ENCODE measurements at places on chromosomes 16 and 17.

DNA sequence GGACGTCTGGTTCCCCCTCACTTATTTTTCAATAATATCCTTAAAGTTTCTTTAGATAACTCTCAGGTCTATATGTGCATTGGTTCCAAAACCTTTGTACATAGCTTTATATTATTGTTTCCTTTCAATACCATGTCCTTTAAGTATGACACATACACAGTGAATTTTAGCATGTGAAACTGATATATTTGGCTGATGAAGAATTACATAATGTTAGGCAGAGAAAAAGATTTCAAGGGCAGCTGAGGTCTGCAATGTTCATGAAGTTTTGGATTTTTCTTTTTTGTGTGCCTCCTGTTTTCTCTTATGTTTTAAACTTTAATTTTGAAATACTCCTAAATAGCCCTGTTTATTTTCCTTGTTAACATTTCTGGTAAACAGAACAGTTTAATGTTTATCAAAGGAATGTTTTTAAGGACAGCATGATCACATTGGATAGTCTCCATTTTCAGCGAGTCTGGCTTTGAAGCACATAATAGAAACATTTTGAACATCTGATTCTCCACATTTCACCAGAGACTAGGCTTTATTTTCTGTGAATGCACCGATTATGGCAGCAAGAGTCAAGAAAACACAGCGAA is 32.9 kb upstream of the FBXO47 start:
- no peak for DNase-seq

DNA sequence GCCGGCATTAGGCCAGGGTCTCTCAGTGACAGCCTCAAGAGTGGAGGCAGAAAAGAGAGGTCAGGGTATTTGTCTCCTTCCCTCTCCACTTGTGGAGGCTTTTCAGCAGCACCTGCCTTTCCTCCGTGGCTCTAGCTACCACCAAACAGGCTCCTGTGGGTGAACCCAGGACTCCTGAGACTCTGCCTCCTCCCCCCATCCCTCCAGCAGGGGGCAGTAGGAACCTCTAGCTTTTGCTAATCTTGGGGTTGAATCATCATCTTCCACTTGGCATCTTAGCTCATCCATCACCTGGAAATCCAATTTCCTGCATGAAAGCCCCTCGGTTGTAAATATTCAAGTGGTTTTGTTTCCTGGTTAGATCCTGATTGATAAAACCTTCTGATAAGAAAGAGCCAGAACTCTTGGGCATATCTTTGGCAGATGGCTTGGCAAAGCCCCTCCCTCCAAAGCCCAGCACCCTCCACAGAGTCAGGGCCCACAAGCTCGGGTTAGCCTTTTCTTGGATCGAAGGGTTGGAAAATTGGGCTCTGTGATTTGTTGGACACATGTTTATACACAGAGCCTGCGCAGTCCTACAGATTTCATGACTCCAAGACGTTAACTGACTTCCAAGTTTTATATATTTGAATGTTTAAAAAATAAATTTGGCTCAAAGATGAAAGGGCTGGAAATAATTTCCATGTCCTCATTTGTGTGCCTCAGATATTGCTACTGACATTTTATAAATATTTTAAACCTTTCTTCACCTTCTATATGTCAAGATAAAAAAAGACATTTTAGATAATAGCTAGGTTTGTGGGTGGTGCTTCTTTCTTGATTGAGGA is 322.1 kb downstream of the MAP2K4 start:
- no peak for DNase-seq

DNA sequence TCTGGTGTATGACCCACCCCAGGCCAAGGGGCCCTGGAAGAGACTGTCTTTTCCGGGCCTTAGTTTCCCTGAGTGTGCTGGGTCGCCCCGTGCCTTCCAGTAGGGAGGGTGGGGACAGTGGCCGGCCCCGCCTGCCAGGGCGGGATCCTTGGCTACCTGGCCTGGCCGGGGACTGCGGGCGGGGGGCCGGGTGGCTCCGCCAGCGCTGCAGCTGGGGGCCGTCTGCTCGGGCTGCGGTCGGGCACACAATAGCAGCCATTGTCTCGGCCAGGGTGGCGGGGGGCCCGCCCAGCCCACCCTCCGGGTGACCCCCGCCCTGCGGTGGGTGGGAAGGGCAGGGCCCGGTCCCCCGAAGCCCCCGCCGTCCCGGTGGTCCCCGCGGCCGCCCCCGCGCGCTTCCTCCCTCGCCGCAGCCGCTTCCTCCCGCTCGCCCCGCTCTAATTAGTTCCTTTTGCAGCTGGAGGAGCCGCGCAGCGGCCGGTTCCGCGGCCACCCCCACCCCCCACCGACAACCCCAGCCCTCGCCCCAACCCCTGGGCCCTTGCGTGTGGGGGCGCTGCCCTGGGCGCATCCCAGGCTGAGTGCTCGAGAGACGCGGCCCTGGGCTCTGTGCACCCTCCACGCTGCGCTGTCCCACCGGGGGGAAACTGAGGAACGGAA is 11.6 kb downstream of the GLIS2 start:
- DNase-seq, result no peak

DNA sequence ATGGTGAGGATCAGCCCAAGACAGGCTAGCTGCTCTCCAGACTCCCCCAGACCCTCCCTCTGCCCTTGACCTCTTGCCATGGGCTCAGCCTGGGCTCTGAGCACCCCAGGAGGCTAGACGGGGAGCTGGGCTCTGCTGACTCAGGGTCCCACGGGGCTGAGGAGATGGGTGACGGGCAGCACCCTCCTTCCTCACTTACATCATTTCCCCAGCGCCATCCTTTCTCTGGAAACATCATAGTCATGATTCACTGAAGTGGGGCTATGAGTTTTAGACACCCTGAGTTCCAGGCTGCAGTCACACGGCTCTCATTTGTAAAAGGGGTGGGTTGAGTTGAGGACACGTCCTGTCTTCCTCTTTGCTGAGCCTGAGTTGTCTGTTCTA is 3.0 kb upstream of the ITGAX start:
- no peak for DNase-seq

DNA sequence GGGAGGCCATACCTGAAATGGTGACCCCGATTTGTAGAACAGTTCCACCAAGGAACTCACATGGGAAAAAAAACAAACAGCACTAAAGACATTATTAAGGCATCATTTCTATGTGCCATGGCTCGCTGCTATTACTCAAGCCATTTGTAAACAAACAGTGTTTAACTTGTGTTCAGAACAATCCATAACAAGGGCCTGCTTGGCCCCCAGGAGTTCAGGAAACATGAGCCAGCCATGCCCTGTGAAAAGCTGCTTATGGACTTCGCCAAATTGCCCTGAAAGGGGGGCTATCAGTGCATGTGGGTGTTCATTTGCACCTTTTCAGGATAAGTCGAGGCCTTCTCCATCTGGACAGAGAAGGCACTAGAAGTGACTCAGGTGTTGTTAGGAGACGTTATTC is 8.0 kb downstream of the POLR3K start:
- DNase-seq, result no peak

DNA sequence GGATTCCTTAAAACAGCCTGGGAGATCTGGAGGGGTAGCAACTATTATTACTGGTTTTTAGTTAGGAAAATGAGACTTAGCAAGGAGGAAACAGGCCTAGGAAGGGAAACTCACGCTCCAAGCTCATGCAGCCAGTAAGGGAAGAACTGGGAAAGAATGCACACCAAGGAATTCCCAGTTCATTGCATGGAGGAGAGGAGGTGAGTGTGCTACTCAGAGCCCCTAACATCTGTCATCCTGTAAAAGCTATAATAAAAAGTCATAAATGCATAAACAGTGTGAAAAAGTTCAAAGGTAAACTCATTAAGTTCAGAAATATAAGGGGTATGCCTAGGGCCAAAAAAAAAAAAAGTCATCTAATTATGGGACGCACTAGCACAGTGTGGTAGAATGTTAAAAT is 25.9 kb downstream of the TMEM98 start:
- DNase-seq, result no peak

DNA sequence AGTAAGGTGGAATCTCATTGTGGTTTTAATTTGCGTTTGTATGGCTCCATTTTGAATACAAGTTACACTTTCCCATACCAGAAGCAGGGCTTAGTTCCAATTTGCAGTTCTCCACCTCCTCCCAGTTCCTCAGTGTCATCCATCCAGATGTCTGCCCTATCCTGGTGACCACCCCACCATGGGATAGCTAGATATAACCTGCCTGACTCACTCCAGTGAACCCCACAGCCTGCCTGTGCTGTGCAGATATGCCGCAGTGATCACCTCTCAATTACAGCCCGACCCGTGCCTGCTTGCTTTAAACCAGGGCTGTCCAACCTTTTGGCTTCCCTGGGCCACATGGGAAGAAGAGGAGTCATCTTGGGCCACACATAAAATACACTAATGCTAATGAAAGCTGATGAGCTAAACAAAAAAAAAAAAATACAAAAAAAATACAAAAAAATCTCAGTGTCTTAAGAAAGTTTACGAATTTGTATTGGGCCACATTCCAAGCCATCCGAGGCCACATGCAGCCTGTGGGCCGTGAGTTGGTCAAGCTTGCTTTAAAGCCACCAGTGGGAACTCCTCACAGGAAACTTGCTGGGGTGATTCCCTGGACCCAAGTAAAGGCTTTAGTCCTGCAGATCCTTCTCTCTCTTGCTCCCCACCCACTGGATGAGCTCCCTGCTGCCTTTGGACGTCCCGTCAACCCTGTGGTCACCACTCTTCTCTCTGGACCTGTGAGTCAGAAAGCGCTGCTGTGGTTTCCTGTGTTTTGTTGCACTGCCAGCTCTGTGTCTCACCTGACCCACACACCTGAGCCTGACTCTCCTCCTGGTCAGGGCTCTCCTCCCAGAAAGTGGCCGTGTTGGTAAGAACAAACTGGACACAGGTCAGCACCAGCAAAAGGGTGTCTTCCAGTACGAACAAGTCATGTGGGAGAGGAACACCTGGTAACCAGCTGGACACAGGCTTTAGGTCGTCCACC is 83.0 kb downstream of the EMP2 start:
- no peak for DNase-seq

DNA sequence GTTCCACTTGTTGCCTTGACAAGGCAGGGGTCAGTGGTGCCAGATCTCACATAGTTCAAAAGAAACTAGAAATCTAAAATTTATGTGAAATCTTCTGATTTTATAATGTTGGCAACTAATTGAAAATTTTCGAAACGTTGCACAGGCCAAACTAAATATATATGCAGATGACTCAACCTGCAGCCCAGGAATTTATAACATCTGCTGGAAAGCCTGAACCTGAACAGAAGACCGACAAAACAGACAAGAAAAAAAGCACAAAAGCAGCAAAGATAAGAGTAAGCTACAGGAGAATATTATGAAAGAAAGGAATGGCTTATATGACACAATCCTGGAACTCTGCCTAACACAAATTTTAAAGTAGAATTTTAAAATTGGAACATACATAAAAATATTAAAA is 207.6 kb downstream of the CEP112 start:
- no peak for DNase-seq

DNA sequence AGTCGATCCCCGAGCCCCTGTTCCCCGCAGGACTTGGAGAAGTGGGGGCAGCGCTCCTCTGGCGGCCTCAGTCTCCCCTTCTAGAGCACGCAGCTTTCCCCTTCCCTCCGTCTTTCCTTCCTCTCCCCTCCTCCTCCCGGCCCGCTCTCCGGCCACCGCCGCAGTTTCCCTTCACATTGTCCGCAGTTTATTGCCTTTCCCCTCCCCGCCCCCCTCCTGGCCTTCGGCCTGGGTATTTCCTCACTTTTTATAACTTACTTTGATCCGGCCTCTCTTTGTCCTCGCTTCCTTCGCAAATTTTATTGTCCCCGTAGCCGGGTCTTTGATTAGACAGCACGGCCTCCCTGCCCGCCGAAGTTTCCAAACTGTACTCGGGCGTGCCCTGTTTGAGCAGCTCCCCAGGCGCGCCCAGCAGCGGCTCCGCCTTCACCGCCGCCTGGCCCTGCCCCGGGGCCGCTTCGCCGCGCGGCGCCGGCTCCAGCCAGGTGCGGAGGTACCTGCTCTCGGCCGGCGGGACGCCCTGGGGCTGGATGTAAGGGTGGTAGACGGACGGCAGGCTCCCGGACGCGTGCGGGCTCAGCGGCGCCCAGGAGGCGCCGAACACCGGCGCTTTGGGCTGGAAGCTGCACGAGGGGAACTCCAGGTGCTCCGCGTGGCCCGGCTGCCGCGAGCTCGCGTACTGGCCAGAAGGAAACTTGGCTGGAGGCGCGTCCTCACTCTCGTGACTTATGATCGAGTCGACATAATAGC is 488 bp downstream of the HOXB9 start:
- no peak for DNase-seq

DNA sequence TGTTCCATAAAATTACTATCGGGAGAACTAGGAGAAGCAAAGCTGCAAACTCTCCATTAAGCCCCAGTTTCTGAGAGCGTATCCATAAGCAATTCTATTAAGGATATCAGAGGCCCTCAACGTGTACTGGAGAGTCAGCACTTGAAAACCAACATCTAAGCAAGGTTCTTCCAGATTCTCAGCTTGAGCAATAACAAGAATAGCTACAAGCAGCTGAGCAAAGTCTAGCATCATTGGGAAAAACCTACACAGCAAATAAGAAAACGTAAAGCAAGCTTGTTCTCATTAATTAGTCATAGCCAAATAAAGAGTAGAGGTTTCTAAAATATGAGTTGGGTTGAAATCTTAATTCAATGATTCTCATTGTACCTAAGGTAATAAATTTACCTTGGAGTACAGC is 26.9 kb upstream of the COX10 start:
- DNase-seq, result no peak

DNA sequence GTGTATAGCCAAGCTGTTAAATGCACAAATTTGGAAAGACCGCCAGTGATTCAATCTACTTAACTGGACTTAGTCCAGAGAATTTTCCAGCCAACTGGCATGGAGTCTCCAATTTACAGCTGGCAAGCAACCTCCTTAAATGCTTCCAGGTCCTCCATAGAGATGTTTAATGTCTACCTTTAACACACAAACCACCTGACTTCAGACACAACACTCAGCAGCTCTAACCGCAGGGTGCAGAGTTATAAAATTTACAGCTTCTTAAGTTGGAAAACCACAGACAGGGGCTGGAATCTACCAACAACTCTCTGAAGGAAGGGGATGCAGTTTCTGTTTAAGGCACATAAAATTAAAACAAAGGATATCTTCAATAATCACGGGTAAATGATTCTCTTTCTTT is 106.9 kb downstream of the SYCE1L start:
- DNase-seq, result no peak
